ENCODE measurements at places on chromosomes 12 and 14.

DNA sequence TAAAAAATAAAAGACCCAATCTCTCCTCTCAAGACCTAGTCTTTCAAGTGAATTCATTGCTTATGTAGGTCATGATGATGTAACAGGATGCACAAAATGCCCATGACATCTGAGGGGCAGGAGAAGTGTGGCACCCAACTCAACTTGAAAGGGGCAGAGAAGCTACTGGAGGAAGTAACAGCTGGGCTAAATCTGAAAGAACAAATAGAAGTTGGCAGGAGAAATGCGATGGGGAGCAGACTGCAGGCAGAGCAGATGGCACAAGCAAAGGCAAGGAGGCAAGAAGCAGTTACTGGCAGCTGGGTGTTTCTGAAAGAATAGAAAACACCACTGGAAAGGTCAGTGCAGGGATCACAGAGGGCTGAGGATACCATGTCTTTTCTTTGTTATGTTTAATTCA is 14.6 kb downstream of the SLC38A4 start:
- DNase-seq: no peak

- DNase-seq: no peak
Observed at GRCh38 chr12:693934-694533, 30.8 kb upstream of the NINJ2 start.

- DNase-seq: no peak
Observed at GRCh38 chr14:105049753-105050550, 15.3 kb downstream of the GPR132 start.

DNA sequence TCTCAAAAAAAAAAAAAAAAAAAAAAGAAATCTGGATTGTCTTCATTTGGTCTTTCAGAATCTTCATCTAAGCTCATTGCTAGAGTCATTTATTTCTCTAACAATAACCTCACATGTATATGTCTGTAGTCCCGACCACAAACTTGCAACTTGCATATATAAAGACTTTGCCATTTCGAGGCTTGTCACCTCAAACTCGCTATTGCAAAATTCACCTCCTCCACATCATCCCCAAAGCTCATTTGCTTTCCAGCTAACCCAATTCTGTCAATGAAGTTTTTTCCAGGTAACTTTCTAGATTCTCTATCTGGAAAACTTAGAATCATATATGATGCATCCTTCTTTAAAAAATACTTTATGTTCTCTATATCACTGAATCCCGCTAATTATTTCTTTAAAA is 393.2 kb upstream of the ATXN7L3B start:
- no peak for DNase-seq

DNA sequence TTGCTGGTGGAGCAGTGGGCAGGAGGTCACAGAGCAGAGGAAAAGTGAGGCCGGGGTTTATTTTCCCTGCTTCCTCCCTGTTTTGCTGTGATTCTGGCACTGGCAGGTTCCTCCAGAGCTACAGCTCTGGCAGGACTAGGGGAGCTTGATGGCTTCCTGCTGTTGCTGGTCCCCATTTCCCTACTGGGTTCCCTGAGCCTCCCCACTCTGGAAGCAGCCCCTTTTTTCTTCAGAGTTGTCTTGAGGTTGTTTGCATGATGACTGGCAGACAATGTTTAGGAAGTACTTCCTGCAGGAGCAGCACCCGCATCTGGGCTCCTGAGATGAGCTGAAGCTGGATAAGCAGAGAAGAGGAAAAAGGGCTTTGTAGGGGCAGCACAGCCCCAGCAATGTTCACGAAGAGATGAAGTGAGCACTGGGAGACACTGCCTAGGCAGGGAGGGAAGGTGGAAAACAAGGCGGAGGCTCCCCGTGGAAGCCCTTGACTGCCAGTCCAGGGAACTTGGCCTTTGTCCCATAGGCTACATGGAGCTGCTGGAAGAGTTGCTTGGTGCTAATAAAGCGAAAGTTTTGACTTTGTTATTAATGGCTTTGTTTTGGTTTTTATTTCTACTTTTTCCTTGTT is 126.9 kb downstream of the SLC38A6 start:
- DNase-seq: no peak

DNA sequence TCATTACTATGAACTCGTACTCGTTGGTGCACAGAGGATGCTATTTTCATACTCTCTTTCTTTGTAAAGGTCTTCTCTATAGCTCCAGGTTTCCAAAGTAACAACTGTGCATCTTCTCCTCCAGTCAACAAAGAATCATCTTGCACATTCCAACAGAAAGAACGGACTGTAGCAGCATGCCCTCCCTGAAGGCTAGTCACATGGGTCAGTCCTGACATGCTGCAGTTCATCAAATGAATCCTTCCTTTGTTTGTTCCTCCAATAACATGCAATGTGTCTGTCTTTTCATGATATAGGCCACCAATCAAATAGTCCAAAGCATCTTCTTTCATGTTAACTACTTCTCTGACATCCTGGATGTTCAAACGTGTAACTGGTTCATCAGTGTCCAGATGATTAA is 42.9 kb downstream of the WDR89 start:
- no peak for DNase-seq

DNA sequence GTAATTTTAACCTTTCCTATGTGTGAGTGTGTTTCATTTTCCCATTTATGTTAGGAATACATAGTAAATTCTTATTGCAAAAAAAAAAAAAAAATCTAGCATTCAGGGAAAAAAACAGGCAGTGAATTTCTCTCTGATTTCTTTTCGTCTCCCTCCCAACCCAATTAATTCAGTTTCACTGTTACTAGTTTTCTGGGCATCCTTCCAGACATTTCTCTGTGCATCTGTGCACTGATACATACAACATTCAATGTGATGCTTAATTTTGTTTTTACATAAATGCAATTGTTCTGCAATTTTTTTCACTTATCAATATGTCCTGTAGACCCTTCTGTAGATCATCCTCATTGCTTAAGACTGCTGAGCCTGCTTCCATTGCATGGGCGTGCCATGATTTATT is 694.3 kb upstream of the TBX3 start:
- DNase-seq: no peak

DNA sequence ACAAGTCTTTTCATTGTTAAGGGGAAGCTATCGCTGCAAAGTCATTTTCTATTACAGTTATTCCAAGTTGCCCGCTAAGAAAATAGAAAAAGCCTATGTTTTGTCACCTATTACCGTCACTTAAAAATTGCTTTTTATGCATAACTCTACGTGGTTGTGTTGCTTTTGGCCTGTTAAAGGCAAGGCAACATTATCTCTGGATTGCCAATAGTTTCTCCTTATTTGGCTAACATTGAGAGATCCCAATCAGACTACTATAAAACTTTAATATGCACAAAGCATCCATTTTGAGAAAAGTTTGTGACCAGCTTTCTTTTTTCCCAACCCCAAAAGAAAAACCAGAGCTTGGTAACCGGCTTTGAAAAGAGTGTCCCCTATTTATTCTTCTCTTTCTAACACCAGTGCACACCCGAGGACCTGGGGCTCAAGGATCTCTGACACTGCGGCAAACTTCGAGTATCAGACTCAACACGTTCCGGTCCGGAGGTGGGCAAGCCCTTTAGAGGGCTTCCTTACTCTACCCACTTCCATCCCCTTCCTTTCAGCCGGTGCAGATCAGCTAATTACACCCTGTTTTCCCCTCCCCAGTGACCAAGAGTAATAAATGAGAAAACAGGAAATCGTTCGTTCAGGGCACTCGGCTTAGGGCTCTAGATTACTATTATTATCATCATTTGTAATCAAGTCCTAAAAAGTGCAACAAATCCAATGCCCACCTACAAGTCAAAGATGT is 1.2 kb downstream of the PPP1R12A start:
- no peak for DNase-seq

DNA sequence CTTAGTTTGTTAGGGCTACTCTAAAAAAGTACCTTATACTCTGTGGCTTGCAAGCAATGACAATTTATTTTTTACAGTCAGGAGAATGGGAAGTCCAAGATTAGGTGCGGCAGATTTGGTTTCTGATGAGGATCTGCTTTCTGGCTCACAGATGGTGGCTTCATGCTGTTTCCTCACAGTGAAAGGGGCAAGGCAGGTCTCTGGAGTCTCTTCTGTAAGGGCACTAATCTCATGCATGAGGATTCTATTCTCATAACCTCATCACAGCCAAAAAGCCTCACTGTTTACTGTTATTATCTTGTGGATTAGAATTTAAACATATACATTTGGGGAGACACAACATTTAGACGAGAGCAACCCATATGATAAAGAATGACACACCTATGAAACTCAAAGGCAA is 1957.4 kb upstream of the SEL1L start:
- DNase-seq: no peak

GRCh38 chr12:57340104-57340503 is 89.1 kb upstream of the STAC3 start:
- no peak for DNase-seq

DNA sequence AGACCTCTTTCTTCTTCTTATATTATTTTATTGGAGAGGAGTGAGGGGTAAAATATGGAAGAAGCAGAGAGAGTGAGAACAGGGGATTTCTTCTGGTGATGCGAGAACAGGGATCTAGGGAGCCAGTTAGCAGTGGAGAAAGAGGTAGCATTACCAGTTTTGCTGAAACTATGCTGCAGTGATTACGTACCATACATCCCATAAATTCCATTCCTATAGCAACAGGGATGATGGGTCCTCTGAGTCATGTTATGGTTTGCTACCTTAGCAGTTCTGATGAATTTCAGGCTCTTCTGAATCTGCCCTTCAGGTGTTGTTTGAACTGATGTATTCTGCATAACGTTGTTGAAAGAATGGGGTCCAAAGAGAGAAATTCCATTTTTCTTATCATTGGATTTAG is 625.4 kb upstream of the LRFN5 start:
- no peak for DNase-seq
